T-helper 1 cell treated with Interleukin-12 subunit alpha and Interleukin-12 subunit beta and Interleukin-4 antibody, amounts not matched to agents 30 ng/mL and 1 ng/mL, for 36 hours (primary cell): ENCODE measurements at places on chromosomes 7 and 10. TPM values are rescaled to one million over a fixed set of nuclear protein-coding genes. Genes with fewer than 3 reads are reported as not detected.

The AKR1C8 gene
- total RNA-seq = 1.4 and 1.9 TPM in 2 replicates

The CALML5 gene
- not detected in 2 replicates for total RNA-seq

The PCLO gene
- total RNA-seq = not detected in 2 replicates

The TCF7L2 gene
- total RNA-seq = 0.44 and 0.59 TPM in 2 replicates

The LLCFC1 gene
- total RNA-seq = not detected in 2 replicates

The PROSER2 gene
- total RNA-seq = not detected in 2 replicates

The FAM13C gene
- not detected in 2 replicates for total RNA-seq

The TRDMT1 gene
- total RNA-seq = 8.1 and 9.1 TPM in 2 replicates

The SH3PXD2A gene
- 19.0 and 19.3 TPM in 2 replicates for total RNA-seq

The IQUB gene
- total RNA-seq = 0.10 TPM in 1 of 2 replicates, not detected in the other

The GTF2IRD1 gene
- total RNA-seq = 0.69 and 0.80 TPM in 2 replicates

The ZSCAN21 gene
- total RNA-seq = 8.7 and 9.2 TPM in 2 replicates

The OR2A5 gene
- not detected in 2 replicates for total RNA-seq

The OR6B1 gene
- not detected in 2 replicates for total RNA-seq

The GBX1 gene
- total RNA-seq = not detected in 2 replicates

The OR2A12 gene
- not detected in 2 replicates for total RNA-seq

The KRIT1 gene
- total RNA-seq = 37.5 and 52.7 TPM in 2 replicates

The ZEB1 gene
- total RNA-seq = 72.0 and 73.8 TPM in 2 replicates

The HOXA6 gene
- total RNA-seq = not detected in 2 replicates

The ADRB1 gene
- 0.12 TPM in 1 of 2 replicates, not detected in the other for total RNA-seq

The FRAT2 gene
- 8.8 and 8.9 TPM in 2 replicates for total RNA-seq

The AQP1 gene
- total RNA-seq = 0.10 and 0.34 TPM in 2 replicates

The PRSS1 gene
- not detected in 2 replicates for total RNA-seq

The ABCA13 gene
- 0.05 and 0.29 TPM in 2 replicates for total RNA-seq

The FFAR4 gene
- total RNA-seq = not detected in 2 replicates

The ACTR3C gene
- 12.8 and 14.1 TPM in 2 replicates for total RNA-seq

The TWIST1 gene
- 4.5 and 6.7 TPM in 2 replicates for total RNA-seq

The CTAGE15 gene
- total RNA-seq = 1.9 and 2.5 TPM in 2 replicates

The SLC26A3 gene
- not detected in 2 replicates for total RNA-seq

The BLNK gene
- not detected in 2 replicates for total RNA-seq

The ACHE gene
- total RNA-seq = 0.17 and 0.42 TPM in 2 replicates

The NRP1 gene
- total RNA-seq = 1.4 and 3.4 TPM in 2 replicates

The HNRNPH3 gene
- total RNA-seq = 119 and 121 TPM in 2 replicates

The PTER gene
- total RNA-seq = 9.6 and 9.8 TPM in 2 replicates

The MYL10 gene
- not detected in 2 replicates for total RNA-seq

The PCDH15 gene
- not detected in 2 replicates for total RNA-seq

The TAS2R41 gene
- not detected in 2 replicates for total RNA-seq

The DYNC1I1 gene
- not detected in 2 replicates for total RNA-seq

The SAP25 gene
- 20.9 and 23.8 TPM in 2 replicates for total RNA-seq

The ANXA8L1 gene
- total RNA-seq = 0.22 and 0.49 TPM in 2 replicates

The AKR1D1 gene
- not detected in 2 replicates for total RNA-seq

The FKBP14 gene
- total RNA-seq = 8.4 and 8.9 TPM in 2 replicates

The CTAGE8 gene
- total RNA-seq = 2.5 and 2.9 TPM in 2 replicates

The FAM25A gene
- not detected in 2 replicates for total RNA-seq

The EVX1 gene
- not detected in 2 replicates for total RNA-seq

The GFRA1 gene
- not detected in 2 replicates for total RNA-seq

The MOGAT3 gene
- not detected in 2 replicates for total RNA-seq

The CHCHD3 gene
- total RNA-seq = 52.6 and 52.8 TPM in 2 replicates

The RPP38 gene
- 17.0 and 18.2 TPM in 2 replicates for total RNA-seq

The CH25H gene
- not detected in 2 replicates for total RNA-seq

The ZNF789 gene
- total RNA-seq = 27.5 and 28.5 TPM in 2 replicates

The HDAC9 gene
- total RNA-seq = 0.68 and 0.71 TPM in 2 replicates
